T-helper 1 cell treated with Interleukin-12 subunit alpha and Interleukin-12 subunit beta and Interleukin-4 antibody, amounts not matched to agents 30 ng/mL and 1 ng/mL, for 36 hours (primary cell): ENCODE measurements at places on chromosomes 16 and 17. TPM values are rescaled to one million over a fixed set of nuclear protein-coding genes. Genes with fewer than 3 reads are reported as not detected.

The TBC1D3K gene
- not detected in 2 replicates for total RNA-seq

The DYNLL2 gene
- total RNA-seq, result 31.0 and 31.9 TPM in 2 replicates

The ZNF821 gene
- 4.5 and 5.4 TPM in 2 replicates for total RNA-seq

The HP gene
- total RNA-seq, result not detected in 2 replicates

The MYH11 gene
- not detected in 2 replicates for total RNA-seq

The ZFP3 gene
- 4.3 and 4.5 TPM in 2 replicates for total RNA-seq

The TP53TG3 gene
- not detected in 2 replicates for total RNA-seq

The CLCN7 gene
- 80.8 and 81.0 TPM in 2 replicates for total RNA-seq

The ARHGAP23 gene
- total RNA-seq, result 2.1 and 2.6 TPM in 2 replicates

The NOXO1 gene
- total RNA-seq, result 0.37 and 0.61 TPM in 2 replicates

The PDK2 gene
- 17.9 and 25.6 TPM in 2 replicates for total RNA-seq

The VPS25 gene
- 59.0 and 65.1 TPM in 2 replicates for total RNA-seq

The METTL9 gene
- 62.8 and 63.8 TPM in 2 replicates for total RNA-seq

The GRAPL gene
- total RNA-seq, result 22.9 and 23.2 TPM in 2 replicates

The SNAI3 gene
- 11.7 and 12.1 TPM in 2 replicates for total RNA-seq

The CMTM2 gene
- 3.1 and 3.4 TPM in 2 replicates for total RNA-seq

The RRAD gene
- 0.95 and 1.1 TPM in 2 replicates for total RNA-seq

The SRRM2 gene
- total RNA-seq, result 547 and 552 TPM in 2 replicates

The TNP2 gene
- not detected in 2 replicates for total RNA-seq

The STH gene
- total RNA-seq, result not detected in 2 replicates

The MPV17L gene
- not detected in 2 replicates for total RNA-seq

The CIBAR2 gene
- total RNA-seq, result not detected in 2 replicates

The SLC5A2 gene
- not detected in 2 replicates for total RNA-seq

The AIPL1 gene
- total RNA-seq, result not detected in 2 replicates

The HAP1 gene
- total RNA-seq, result 0.05 TPM in 2 replicates

The SPIRE2 gene
- 0.61 and 1.2 TPM in 2 replicates for total RNA-seq

The MYH13 gene
- total RNA-seq, result not detected in 2 replicates

The GJD3 gene
- not detected in 2 replicates for total RNA-seq

The KCNH4 gene
- total RNA-seq, result 0.41 and 0.59 TPM in 2 replicates

The SMTNL2 gene
- not detected in 2 replicates for total RNA-seq

The GPRC5C gene
- total RNA-seq, result 0.20 and 0.37 TPM in 2 replicates

The TRPV3 gene
- total RNA-seq, result 0.20 and 0.37 TPM in 2 replicates

The NR1D1 gene
- total RNA-seq, result 3.3 and 3.7 TPM in 2 replicates

The SP6 gene
- total RNA-seq, result 0.12 TPM in 1 of 2 replicates, not detected in the other

The PTX4 gene
- total RNA-seq, result not detected in 2 replicates

The ASB16 gene
- 0.56 TPM in 1 of 2 replicates, not detected in the other for total RNA-seq

The PRRT2 gene
- 0.61 and 0.91 TPM in 2 replicates for total RNA-seq

The CSH2 gene
- total RNA-seq, result not detected in 2 replicates

The ITGAD gene
- 0.07 TPM in 1 of 2 replicates, not detected in the other for total RNA-seq

The KRT32 gene
- not detected in 2 replicates for total RNA-seq

The PERCC1 gene
- total RNA-seq, result not detected in 2 replicates

The TANC2 gene
- total RNA-seq, result 3.4 and 4.6 TPM in 2 replicates

The CORO6 gene
- total RNA-seq, result 1.9 and 2.8 TPM in 2 replicates

The IGF2BP1 gene
- 0.02 and 0.10 TPM in 2 replicates for total RNA-seq
